Type B pancreatic cell (in vitro differentiated cells): ENCODE measurements at places on chromosomes 7 and 10.

GRCh38 chr10:75722020-75722419 is 290.6 kb downstream of the LRMDA start:
- H3K27ac ChIP-seq = no peak overlapping the region
- no peak for DNase-seq
- no peak overlapping the region for H3K4me3 ChIP-seq
- peaks cover 11% of the 10 kb centered on the region for H3K4me1 ChIP-seq
- peaks cover 4% of the 10 kb centered on the region for H3K36me3 ChIP-seq

DNA sequence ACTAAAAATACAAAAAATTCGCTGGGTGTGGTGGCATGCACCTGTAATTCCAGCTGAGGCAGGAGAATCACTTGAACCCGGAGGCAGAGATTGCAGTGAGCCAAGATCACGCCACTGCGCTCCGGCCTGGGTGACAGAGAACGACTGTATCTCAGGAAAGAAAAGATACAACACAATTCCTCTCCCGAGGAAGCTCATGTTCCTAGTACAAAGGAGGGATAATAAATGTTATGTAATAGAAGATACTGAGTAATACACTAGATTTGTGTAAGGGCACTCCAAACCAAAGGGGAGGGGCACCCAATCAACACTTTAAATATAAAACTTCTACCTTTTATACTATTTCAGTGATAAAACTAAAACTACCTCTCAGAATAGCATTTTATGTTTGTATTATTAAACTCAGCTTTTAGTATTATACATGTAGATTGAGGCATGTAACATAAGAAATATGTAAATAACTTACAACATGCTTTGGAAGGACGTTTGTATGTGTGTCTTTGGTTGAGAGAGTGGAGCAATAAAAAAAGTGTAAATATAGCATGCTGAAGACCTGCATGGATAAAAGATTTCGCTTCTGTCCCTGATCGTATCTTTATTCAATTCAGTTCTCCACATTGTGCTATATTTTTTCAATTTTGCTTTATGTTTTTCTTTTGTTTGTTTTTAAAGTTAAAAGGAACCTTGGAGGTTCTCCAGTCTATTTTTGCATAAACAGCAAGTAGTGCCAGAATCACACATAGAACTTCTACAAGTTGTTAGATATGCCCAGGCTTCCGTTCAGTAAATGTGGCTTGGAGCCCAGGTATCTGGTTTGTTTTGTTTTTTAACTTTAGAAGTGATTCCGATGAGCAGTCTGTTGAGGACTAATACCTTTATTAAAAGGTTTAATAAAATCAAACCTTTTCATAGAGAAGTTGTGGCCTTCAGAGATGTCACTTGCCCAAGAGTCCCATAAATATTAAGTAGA is 71.9 kb downstream of the WAC start:
- H3K4me1 ChIP-seq = no peaks in the 10 kb centered on the region
- H3K27ac ChIP-seq = no peak overlapping the region
- peaks cover 34% of the 10 kb centered on the region for H3K36me3 ChIP-seq
- no peak overlapping the region for H3K4me3 ChIP-seq

DNA sequence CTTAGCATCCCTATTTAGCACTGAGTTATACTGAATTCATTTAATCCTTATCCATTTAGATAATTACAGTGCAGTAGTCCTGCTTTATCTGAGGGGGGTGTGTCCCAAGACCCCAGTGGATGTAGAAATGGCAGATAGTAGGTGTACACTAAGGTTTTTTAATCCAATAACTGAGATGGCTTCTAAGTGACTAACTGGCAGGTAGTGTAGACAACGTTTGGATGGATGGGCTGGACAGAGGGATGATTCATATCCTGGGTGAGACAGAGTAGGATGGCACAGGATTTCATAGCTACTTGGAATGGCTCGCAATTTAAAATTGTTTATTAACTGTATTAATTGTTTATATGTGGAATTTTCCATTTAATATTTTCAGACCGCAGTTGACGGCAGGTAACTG is 295.6 kb downstream of the CCDC3 start:
- no peaks in the 10 kb centered on the region for H3K27me3 ChIP-seq
- H3K4me3 ChIP-seq = no peak overlapping the region
- peaks cover 3% of the 10 kb centered on the region for H3K36me3 ChIP-seq
- DNase-seq = no peak

DNA sequence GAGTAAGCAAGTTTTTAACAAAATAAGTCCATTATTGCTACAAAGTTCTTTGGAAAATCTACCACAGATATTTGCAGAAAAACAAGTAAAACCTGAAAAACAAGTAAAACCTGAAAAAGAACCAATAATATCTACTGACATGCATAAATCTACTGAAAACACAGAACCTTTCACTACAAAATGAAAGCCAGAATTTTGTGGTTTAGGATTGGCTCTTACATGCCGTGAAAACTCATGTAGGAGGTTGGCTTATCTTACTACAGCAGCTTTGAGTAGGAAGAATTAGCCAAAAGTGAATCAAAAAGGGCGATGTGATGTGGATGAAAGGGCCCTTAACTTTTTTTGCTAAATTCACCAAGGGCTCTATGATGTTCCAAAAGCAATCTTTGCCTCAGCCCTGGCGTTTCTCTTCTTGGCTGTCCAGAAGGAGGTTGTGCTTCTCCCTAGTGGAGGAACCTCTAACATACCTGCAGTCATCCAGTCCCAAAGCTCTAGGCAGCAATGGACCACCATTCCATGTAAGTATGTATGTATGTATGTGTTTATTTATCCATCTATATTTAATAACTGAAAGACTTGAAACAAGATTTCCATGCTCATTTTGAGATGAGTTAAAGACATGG is 93.5 kb upstream of the ZNF804B start:
- no peak for DNase-seq
- H3K36me3 ChIP-seq = no peaks in the 10 kb centered on the region
- peaks cover 3% of the 10 kb centered on the region for H3K27me3 ChIP-seq
- H3K4me3 ChIP-seq = peak overlapping the region; percentile 45

DNA sequence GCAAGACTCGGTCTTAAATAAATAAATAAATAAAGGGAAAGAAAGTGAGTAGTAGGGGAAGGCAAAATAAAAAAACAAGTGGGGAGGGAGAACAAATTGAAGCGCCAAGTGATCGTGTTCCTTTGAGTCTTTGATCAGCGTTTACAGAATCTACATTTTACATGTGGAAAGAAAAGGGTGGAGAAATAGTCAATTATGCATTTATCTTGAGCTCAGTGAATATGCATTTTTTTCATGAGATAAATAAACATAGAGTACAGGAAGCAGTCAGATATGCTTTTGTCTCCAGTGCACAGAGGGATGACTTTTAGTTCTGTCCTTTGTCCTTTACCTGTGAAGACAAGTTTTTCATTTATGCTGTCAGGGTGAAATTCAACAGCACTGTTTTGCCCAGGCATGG is 6.1 kb upstream of the GUSB start:
- no peak overlapping the region for H3K4me3 ChIP-seq
- no peak for DNase-seq
- H3K27me3 ChIP-seq = no peaks in the 10 kb centered on the region
- no peaks in the 10 kb centered on the region for H3K36me3 ChIP-seq
- H3K27ac ChIP-seq = no peak overlapping the region

- no peaks in the 10 kb centered on the region for H3K27me3 ChIP-seq
- peak overlapping the region; percentile 98 for H3K27ac ChIP-seq
- H3K4me3 ChIP-seq = peak overlapping the region; percentile 96
- no peak for DNase-seq
These were observed 1.2 kb upstream of the SGMS1 start for GRCh38 chr10:50624866-50625501.

DNA sequence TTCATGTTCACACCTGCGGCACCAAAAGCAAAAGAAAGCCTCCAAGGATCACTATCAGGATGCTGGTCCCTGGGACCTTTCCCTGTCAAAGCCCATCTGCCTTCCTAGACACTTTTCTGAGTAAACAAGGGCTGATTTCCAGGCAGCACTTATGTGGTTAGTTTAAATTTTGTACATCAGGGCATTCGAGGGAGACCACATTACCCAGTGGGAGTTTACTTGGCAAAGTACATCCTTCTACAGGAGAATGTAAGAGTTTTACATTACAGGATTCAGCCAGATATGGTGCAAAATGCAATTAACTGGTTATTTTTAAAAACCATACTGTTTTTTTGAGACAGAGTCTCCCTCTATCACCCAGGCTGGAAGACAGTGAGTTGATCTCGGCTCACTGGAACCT is 132.1 kb downstream of the CSTF2T start:
- H3K36me3 ChIP-seq = no peaks in the 10 kb centered on the region
- no peak overlapping the region for H3K27ac ChIP-seq
- H3K4me1 ChIP-seq = peaks cover 5% of the 10 kb centered on the region
- no peaks in the 10 kb centered on the region for H3K27me3 ChIP-seq
- no peak for DNase-seq

DNA sequence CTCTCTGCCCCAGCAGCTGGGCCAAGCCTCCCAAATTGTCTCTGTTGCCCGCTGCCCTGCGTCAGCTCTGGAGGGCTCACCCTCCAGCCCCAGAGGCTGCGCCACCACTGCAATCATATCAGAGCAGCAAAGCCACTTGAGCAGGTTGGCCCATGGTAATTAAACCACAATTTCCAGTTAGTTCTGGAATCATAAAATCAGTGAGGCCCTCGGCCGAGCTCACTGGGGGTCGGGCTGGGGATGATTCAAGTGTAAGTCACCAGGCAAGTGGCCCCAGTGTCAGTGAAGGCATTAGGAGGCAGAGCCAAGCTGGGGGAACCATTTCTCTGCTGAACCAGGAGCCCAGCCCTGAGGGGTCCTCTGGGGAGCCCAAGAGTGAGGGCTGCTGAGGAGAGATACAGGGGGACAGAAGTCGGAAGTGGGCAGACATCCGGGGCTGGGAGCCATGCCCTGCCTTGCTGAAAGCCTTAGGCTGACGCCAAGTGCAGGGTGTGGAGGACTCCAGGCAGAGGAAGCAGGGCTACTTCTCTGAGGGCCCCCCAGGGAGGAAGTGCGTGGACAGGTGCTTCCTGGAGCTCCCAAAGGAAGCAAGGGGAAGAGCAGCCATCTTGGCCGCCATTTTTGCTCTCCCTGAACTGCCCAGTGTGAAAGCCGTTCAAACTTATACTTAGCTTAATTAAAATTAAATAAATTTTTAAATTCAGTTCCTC is 29.5 kb upstream of the SLC29A3 start:
- H3K4me3 ChIP-seq = no peak overlapping the region
- H3K27ac ChIP-seq = no peak overlapping the region
- H3K4me1 ChIP-seq = no peaks in the 10 kb centered on the region
- H3K27me3 ChIP-seq = peaks cover 4% of the 10 kb centered on the region

DNA sequence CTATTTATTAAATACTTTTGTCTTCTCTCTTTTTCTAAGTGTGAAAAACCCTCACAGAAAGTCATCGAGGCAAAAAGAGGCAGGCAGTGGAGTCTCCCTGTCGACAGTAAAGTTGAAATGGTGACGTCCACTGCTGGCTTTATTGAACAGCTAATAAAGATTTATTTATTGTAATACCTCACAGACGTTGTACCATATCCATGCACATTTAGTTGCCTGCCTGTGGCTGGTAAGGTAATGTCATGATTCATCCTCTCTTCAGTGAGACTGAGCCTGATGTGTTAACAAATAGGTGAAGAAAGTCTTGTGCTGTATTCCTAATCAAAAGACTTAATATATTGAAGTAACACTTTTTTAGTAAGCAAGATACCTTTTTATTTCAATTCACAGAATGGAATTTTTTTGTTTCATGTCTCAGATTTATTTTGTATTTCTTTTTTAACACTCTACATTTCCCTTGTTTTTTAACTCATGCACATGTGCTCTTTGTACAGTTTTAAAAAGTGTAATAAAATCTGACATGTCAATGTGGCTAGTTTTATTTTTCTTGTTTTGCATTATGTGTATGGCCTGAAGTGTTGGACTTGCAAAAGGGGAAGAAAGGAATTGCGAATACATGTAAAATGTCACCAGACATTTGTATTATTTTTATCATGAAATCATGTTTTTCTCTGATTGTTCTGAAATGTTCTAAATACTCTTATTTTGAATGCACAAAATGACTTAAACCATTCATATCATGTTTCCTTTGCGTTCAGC is 43.4 kb downstream of the TARP start:
- H3K4me1 ChIP-seq = no peaks in the 10 kb centered on the region
- H3K27ac ChIP-seq = no peak overlapping the region
- H3K36me3 ChIP-seq = peaks cover 21% of the 10 kb centered on the region
- no peaks in the 10 kb centered on the region for H3K27me3 ChIP-seq

- H3K27me3 ChIP-seq = peaks cover 42% of the 10 kb centered on the region
- H3K4me1 ChIP-seq = no peaks in the 10 kb centered on the region
- no peaks in the 10 kb centered on the region for H3K36me3 ChIP-seq
- H3K4me3 ChIP-seq = no peak overlapping the region
- H3K27ac ChIP-seq = no peak overlapping the region
These were observed 197.4 kb upstream of the PRPS1L1 start for GRCh38 chr7:18225067-18225466.

DNA sequence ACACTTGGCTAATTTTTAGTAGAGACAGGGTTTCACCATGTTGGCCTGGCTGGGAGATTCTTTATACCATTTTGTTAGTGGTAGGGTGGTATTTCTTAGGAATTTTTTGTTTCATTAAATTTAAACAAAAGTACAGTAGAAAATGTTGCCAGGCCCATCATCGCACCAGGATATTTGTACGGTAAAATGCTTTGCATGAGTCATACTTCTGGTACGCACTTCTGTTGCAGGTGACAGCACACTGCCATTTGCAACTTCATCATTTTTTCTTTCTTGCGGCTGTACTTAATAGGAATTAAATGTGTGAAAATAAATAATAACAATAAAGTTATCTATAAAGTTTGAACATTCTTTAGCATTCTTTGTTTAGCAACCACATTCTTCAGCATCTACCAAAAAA is 195.6 kb downstream of the SKAP2 start:
- no peaks in the 10 kb centered on the region for H3K27me3 ChIP-seq
- no peak overlapping the region for H3K4me3 ChIP-seq
- H3K36me3 ChIP-seq = no peaks in the 10 kb centered on the region
- H3K4me1 ChIP-seq = peaks cover 11% of the 10 kb centered on the region
- H3K27ac ChIP-seq = no peak overlapping the region
- DNase-seq = no peak

DNA sequence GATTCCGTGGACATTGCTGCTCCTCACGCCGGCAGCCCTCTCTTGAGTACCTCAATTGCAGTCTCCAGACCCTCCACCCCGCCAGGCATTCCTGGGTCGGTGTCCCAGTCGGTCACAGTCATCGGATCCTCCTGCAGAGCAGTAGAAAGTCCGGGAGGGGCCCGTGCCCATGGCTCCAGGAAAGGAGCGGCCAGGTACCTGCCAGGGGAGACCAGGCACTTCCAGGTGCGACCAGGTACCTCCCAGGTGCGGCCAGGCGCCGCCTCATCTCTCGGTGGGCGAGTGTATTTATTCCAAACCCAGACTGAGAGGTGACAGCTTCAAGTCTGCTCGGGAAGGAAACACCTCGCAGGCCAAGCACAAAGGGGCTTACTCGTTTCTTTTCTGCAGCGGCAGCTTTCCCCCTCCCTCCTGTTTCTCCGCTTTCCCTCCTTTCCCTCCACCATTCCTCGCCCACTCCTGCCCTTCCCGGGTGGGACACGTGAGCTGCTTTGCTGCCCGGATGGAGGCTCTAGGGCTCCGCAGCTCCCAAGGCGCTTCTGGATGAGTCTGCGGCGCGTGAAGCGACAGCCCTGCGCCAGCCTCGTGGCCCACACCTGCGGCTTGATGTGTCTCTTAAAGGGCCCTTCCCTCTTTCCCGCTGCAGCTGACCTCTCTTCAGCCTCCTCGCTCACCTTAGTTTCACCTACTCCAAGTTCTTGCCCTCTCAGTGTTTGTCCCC is 39.4 kb upstream of the AGK start:
- peak; percentile 67 for DNase-seq
- H3K27me3 ChIP-seq = peaks cover 62% of the 10 kb centered on the region
- no peaks in the 10 kb centered on the region for H3K4me1 ChIP-seq
- H3K4me3 ChIP-seq = peak overlapping the region; percentile 88
- H3K27ac ChIP-seq = no peak overlapping the region
- H3K36me3 ChIP-seq = no peaks in the 10 kb centered on the region
